ENCODE measurements at places on chromosomes 2 and 18.

- DNase-seq: peak; percentile 39
These were observed 14.3 kb upstream of the TANC1 start for GRCh38 chr2:158953926-158954763.

GRCh38 chr18:22455425-22456115 is 37.9 kb upstream of the CTAGE1 start:
- no peak for DNase-seq

DNA sequence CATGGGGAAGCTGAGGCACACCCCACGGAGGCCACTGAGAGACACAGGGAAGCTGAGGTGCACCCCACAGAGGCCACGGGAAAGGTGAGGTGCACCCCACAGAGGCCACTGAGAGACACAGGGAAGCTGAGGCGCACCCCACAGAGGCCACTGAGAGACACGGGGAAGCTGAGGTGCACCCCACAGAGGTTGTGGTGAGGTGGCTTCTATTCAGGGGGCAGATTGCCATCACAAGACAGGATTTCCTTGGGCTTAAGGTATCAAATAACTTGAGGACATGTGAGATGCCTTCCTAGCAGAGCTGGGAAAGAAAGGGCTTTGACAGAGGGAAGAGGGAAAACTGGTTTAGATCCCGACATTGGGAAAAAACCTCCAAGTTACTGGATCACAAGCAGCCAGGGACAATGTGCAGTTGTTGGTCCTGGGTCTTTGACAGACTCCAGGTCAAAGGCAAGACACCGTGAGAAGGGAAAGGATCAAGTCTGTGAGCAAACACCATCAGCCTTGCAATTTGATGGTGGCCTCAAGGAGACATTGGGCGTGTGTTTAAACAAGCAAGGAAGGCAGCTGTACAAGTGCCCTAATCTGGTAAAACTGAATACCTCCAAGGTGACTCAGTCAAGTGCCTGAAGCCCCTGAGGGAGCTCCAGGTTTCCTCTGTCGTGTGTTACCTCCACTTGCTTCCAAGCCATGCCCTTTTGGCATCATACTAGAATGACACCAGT is 133.2 kb upstream of the EPAS1 start:
- DNase-seq: no peak

- no peak for DNase-seq
These were observed 44.6 kb downstream of the TBC1D8 start for GRCh38 chr2:101106453-101107181.

DNA sequence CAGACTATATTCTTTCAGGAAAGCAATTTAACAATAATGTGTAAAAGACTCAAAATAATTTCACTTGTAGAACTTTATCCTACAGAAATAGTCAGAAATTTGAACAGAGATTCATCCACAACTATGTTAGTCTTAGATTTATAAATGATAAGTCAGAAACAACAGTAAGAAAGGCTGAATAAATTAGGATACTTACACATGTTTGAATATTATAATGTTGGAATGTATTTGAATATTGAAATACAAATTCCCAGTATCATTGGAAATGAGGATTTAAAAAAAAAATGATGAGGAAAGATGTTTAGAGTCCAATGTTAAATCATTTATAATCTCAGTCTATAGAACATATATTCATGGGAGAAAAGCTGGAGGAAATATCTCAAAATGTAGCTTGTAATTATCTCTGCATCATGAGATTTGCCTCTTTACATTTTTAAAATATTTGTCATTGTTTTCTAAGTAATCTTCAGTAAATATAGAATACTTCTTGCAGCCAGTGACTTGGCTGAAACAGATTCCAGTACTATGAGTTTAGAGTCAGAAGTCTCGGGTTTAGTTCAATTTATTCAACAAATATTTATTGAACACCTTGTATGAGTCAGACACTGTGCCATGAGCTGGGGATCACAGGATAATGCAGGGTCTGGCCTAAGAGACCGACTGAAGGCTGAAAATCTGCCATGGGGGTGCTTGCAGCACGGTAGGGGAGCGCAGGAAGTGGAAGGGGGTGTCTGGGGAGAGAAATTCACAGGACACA is 32.3 kb downstream of the CXCR4 start:
- no peak for DNase-seq

GRCh38 chr2:3449936-3450335 is 69.4 kb downstream of the ADI1 start:
- no peak for DNase-seq

- peak; percentile 45 for DNase-seq
These were observed 78.7 kb downstream of the GBX2 start for GRCh38 chr2:236089271-236090026.

- peak; percentile 48 for DNase-seq
These were observed 42.0 kb downstream of the EPHA4 start for GRCh38 chr2:221529943-221530652.

GRCh38 chr2:37096568-37096967 is 12.2 kb downstream of the GPATCH11 start:
- no peak for DNase-seq

DNA sequence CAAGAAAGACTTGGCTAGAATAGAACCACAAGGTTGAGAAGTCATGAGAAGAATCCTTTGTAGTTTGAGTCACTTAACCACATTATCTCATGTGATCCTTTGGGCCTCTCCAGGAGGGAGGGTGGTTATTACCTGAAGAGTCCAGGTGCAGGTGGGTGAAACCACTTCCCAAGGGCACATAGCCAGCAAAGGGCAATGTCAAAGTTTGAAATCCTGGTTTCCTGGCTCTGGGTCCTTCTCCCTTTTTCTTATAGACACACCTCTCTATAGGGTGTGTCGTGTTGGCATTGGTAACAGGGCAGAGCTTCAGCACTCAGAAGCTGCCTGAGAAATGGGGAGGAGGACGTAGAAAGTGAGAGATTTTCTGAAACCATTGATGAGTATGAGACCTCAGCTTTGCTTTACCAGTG is 137.9 kb downstream of the MGAT5 start:
- no peak for DNase-seq

DNA sequence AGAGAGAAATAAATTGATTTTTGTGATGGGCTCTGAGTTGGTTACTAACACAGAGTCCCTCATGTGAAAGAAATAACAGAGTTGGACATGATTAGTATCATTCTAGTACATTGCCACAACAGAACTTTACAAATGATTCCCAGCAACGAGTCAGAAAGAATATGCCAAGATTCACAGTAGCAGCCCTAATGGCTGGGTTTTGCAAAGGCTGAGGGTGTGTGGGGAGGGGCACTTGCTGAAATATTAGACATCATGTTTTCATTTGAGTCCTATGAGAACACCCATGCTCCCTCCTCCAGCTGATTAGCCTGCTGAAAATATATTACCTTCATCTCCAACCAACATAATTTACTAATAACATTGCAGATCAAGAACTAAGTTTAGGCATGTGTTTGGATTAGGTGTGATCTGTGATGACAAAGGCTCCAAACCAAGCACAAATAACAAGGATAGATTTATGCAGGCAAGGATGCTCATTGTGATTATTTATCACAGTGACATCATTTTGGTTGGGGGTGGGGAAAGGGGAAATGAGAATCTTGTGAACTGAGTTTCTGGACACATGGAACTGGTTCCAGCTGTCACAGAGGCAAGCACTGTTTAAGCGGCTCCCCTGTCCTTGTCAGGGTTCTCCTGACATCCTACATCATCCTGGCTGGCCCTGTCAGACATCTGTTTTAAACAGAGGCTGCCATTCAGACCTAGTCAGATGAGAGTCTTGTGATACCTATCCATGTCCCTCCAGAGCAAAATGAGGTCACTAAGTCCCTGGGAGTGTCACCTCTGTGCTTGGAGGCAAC is 205.8 kb upstream of the NCKAP5 start:
- DNase-seq: no peak

GRCh38 chr2:176338395-176338794 is 69.2 kb downstream of the MTX2 start:
- DNase-seq: no peak

DNA sequence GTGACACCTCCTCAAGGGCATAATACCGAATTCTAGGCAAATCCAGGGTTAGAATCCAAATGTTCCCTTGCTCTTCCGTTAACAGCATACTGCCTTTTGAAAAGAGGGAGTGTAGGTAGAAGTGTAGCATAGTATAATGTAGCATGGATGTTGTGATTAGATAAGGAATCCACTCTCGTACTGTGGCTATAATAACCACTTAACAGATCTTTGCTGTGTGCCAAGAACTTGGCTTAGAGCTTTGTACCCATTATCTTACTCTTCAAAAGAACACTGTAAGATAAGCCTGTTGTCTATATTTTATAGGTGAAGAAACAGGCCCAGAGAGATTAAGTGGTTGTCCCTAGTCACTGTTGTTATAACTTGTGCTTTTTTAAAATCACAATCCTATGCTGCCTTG is 24.2 kb downstream of the WDR75 start:
- no peak for DNase-seq

DNA sequence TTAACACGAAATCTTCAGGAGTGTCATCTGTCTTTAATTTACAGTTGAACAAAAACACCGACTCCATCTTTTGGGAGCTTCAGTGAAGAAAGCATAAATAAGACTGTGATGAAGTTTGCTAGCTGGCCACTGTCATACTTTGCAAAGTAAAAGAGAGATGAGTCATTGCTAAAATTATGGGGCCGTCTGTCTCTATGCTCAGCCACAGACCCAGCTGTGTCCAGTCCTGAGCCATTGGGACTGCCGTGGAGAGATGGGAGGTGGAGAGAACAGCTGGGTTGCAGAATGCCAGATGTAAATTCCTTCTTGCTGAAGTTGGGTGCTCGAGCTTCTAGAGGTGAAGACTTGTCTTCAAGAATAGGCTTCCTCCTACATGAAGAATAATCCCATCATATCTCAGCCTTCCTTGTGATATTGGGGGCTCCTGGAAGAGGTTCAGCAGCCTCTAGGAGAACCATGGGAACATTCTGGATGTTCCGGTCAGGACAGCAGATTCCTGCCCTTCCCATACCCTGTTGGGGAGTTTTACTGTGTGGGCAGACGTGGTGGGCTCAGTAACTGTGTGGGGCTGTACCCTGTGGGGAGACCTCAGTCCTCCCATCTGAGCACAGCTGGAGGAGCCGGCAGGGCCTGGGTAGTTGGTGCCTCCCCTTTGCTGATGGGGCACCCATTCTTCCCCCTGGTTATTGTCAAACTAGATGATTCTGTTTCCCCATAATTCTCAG is 71.1 kb downstream of the LDLRAD4 start:
- DNase-seq: no peak

DNA sequence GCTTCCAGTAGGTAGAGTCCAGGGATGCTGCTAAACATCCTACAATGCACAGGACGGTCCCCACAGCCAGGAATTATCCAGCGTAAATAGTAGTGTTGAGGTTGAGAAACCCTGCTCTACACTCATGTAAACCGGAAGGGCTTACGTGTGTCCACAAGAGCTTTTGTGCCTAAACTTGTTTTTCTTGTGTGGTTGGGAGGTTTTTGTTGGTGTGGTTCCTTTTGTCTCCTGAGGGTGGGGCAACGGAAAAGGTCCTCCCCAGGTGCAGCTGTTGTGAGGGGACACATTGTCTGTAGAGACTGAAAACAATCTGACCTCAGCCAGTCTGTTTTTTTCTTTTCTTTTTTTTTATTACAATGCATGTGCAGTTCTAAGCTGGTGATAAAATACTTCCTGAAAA is 72.7 kb upstream of the MGAT5 start:
- no peak for DNase-seq

DNA sequence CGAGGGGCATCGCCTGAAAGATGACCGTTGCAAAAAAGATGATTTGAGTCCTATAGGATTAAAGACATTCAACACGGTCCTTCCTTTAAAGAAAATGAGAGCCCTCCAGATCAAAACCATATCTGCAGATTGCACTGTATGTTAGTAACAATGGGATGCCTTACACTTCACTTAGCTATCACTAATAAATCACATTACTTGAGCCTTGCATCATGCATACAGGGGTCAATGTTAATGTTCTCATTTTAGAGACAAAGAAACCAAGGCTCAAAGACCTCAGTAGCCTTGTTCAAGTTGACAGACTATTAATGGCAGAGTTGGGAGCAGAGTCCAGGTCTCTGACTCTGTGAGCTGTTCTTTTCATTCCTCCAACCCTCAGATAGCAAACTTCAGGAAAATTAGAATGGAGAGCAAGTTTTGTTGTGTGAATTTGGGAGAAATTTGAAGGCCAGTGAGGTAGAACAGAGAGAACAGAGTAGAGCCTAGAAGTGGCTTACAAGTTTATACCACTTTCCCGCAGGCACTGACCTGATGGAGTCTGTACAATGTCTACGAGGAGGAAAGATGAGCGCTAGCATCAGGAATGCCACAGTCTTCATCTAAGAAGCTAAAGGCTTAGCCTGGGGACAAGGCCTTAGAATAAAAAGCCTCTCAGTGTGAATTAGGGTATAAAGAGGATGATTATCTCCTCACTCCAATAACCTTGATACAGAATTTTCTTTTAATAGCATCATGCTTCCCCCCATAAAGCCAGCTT is 48.3 kb downstream of the TRIB2 start:
- DNase-seq: no peak

- DNase-seq: no peak
These were observed 183.2 kb downstream of the FAM210A start for GRCh38 chr18:13543144-13543543.

DNA sequence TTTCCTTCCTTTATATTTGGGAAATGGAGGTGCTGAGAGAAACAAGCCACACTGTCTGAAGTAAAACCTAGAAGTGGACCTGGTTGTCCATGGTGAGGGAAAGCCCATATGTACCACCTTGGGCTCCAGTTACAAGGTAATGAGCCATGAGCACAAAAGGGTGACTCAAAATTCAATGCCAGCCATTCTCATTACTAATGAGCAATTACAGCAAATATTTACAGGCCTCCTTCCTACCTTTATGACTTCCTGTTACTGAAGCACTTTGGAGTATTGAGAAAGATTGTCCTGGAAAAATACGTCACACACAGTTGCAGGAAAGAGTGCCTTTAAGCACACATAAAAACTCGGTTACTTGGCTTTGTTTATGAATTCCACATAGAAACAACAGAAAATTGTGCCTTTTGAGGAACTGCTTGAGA is 9.1 kb downstream of the EPAS1 start:
- no peak for DNase-seq

DNA sequence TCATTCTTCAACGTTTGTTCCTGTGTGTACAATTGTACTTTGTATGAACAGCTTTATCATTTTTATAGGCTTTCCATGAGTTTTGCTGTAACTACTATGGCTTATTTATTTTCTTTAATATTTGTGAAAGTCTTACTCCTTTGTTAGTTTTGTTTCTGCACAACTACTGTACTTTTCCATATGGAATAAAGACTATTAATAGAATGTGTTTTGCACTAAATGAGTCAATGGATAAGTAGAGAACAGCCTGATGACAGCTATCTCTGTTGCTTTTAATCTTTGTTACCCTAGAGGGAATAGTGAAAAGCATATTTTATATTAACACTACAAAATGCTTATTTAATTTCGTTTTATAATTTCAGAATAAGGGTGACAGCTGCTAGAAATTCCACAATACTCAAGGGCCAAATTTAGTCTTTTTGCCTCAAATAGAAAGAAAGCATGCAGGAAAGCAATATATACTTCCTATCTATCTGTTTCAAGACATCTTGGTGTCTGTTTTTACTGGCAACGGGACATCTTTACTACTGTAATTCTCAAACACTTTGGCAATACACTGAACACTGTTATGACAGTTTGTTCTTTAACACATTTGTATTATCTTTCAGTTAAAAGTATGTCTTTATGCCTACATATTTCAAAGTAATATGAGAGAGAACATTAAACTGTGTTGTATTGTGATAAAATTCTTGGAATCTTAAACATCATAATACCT is 53.9 kb downstream of the WDSUB1 start:
- no peak for DNase-seq

- no peak for DNase-seq
These were observed 77.1 kb upstream of the CD302 start for GRCh38 chr2:159875083-159875482.

All from GM04503 (cell line).